Astrocyte (in vitro differentiated cells and primary cell): ENCODE measurements at places on chromosomes 2 and 18. TPM values are rescaled to one million over a fixed set of nuclear protein-coding genes. Genes with fewer than 3 reads are reported as not detected.

DNA sequence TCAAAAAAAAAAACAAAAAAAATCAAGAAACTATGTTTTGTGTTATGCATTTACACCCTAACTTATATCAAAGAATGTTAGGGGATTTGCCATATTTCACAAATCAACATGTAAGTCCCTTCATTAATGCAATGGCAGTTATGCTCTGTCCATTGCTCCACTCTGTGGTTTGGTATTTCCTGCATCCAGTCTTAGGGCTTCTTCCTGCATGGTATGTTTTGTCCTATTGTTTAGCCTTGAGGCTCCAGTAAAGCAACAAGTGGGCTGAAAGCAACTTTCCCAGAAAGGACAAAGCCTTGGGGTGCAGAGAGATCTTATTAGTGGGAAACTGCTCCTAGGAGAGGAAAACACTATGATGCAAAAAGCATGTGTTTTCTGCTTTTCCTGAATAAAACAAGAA, 474.1 kb downstream of the IRS1 start:
- H3K4me1 ChIP-seq = no peaks in the 10 kb centered on the region
- H3K27me3 ChIP-seq = no peaks in the 10 kb centered on the region
- H3K36me3 ChIP-seq = no peaks in the 10 kb centered on the region
- no peak for DNase-seq
- H3K4me3 ChIP-seq = no peak overlapping the region
- no peak overlapping the region for H3K27ac ChIP-seq

DNA sequence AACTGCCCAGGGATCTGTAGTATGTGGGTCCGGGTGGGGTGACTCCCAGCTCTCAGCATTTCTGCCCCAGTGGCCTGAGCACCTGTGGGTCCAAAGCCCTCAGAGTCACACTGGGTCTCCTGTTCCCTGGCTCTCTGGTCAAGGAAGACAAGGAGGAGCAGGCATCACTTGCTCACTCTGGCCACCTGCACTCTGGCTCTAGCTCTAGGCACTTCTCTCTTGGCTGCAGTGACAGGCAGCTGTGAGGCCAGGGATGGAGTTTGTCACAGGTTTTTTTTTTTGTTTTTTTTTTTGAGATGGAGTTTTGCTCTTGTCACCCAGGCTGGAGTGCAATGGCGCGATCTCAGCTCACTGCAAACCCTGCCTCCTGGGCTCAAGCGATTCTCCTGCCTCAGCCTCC, 84.6 kb downstream of the HS1BP3 start:
- H3K27ac ChIP-seq = no peak overlapping the region
- H3K27me3 ChIP-seq = no peaks in the 10 kb centered on the region
- peaks cover 40% of the 10 kb centered on the region for H3K4me1 ChIP-seq
- H3K4me3 ChIP-seq = no peak overlapping the region
- H3K36me3 ChIP-seq = no peaks in the 10 kb centered on the region
- no peak for DNase-seq

DNA sequence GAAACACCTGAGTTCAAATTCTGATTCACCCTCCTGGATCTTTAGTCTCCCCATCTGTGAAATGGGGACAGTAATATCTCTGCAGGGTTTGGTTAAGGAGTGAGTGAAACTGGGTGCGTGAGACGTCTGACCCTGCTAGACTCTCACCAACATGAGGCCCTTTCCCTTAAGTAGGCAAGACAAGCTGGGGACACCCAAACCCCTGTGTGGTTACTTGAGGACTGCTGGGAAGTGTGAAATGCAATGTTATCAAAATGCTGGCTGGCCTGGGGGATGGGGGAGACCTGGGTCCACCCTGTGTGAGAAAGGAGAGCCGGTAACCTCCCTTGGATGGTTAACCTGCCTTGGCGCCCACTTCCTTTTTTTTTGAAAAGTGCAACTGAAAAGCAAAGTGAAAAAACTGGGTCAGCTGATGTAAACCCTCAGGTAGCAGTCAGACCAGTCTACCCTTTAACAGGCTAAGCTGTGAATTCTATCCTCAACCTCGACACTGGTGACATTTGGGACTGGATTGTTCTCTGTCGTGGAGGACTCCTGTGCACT, 82.3 kb downstream of the INPP5D start:
- no peaks in the 10 kb centered on the region for H3K36me3 ChIP-seq
- no peak for DNase-seq
- H3K27ac ChIP-seq = no peak overlapping the region
- peaks cover 13% of the 10 kb centered on the region for H3K27me3 ChIP-seq
- H3K4me3 ChIP-seq = no peak overlapping the region
- H3K4me1 ChIP-seq = no peaks in the 10 kb centered on the region

DNA sequence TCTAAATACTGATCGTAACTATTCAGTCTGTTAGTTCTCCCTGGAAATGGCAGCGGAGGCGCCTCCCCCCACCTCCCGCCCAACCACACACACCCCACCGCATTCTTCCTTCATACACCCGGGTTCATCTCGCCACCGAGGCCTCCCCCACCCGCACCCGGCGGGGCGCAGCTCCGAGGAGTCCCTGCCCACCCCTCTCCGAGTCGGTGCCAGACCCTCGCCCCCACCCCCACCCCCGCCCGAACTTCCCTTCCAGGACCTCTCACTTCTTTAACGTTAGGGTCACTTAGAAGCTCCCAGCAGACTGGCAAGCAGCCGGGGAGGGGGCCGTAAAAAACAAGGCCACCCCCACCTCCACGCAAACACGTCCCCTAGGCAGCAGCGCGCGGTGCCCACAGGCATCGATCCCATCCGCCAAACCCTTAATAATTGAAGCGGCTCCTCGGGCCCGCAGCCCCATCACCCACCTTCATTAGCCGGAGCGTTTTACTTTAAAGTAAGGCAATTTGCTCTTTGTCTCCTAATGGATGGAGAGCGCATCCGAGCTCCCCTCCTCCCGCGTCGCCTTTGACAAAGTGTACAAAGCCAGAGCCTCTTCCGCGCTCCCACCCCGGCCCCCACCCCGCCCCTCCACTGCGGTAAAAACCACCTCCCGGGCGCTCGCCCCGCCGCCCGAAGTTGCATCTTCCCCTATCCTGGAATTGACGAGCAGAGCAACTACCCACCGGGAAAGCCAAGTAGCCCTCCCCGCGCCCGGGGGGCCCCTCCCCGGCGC, 624 bp downstream of the ZNF516 start:
- peak overlapping the region; percentile 80 for H3K27ac ChIP-seq
- H3K4me3 ChIP-seq = peak overlapping the region; percentile 85
- DNase-seq = peak; percentile 32
- peaks cover 8% of the 10 kb centered on the region for H3K4me1 ChIP-seq
- no peaks in the 10 kb centered on the region for H3K36me3 ChIP-seq

GRCh38 chr2:56505885-56506284, 322.1 kb downstream of the CCDC85A start:
- H3K27ac ChIP-seq = no peak overlapping the region
- H3K27me3 ChIP-seq = no peaks in the 10 kb centered on the region
- no peaks in the 10 kb centered on the region for H3K36me3 ChIP-seq
- DNase-seq = no peak
- no peak overlapping the region for H3K4me3 ChIP-seq

DNA sequence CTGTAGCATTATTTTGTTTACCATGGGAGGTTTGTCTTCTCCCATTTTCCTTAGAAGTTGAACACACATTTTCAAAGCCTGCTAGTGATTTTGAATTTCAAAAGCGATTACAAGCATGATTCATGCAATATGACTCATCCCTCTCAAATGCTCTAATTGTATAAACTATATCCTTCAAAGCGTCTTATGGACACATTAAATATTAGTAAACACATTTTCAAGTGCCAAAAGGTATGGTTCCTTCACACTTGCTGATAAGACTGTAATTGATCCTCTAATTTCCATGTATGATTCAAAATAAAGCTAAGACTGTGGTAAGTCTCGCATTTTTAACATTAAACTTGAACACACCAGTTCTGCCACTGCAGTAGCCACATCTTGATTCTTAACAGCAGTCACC, 512.9 kb downstream of the LRRTM4 start:
- no peak overlapping the region for H3K4me3 ChIP-seq
- peaks cover 3% of the 10 kb centered on the region for H3K4me1 ChIP-seq
- H3K27ac ChIP-seq = peak overlapping the region; percentile 56
- no peaks in the 10 kb centered on the region for H3K27me3 ChIP-seq
- DNase-seq = peak; percentile 38
- H3K36me3 ChIP-seq = no peaks in the 10 kb centered on the region

DNA sequence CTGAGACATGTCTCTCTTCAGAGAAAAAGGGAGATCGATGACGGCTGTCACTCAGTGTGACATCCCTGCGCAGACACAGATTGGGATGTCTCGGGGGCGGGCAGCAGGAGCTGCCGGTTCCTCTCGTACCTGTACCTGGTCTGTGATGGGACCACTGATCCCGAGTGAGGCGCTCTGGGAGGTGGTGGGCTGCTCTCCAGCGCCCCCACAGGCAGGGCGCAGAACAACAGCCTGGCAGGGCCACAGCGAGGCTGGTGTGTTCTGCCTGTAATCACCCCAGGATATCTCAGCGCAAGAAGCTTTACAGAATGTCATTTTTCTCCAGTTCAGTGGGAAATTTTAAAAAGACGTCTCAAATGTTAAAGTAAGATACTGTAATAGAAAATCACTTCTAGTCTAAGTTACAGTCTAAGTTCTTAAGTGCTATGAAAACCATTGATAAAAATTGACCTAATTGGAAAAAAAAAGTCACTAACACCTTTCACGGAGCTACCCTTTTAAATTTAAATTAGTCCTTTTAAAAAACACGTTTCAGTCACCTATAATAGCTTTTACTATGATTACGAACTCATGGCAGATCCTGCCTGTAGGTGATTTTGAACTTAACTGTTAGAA, 189.8 kb downstream of the SNTG2 start:
- H3K27me3 ChIP-seq = no peaks in the 10 kb centered on the region
- H3K4me1 ChIP-seq = no peaks in the 10 kb centered on the region
- H3K36me3 ChIP-seq = no peaks in the 10 kb centered on the region
- no peak overlapping the region for H3K27ac ChIP-seq
- no peak overlapping the region for H3K4me3 ChIP-seq

GRCh38 chr2:113977660-113978523, 88.0 kb downstream of the ACTR3 start:
- no peaks in the 10 kb centered on the region for H3K27me3 ChIP-seq
- H3K4me1 ChIP-seq = peaks cover 29% of the 10 kb centered on the region
- DNase-seq = peak; percentile 71
- peak overlapping the region; percentile 40 for H3K27ac ChIP-seq
- peaks cover 16% of the 10 kb centered on the region for H3K36me3 ChIP-seq
- no peak overlapping the region for H3K4me3 ChIP-seq

GRCh38 chr2:26606847-26607190, 34.3 kb downstream of the CIB4 start:
- no peak for DNase-seq
- H3K4me1 ChIP-seq = no peaks in the 10 kb centered on the region
- H3K27ac ChIP-seq = no peak overlapping the region
- H3K4me3 ChIP-seq = no peak overlapping the region

GRCh38 chr18:59324623-59324971, 6.1 kb upstream of the CPLX4 start:
- H3K27me3 ChIP-seq = no peaks in the 10 kb centered on the region
- no peak for DNase-seq
- H3K4me1 ChIP-seq = no peaks in the 10 kb centered on the region

GRCh38 chr18:59101830-59102414, 37.8 kb upstream of the SEC11C start:
- H3K27ac ChIP-seq = no peak overlapping the region
- no peaks in the 10 kb centered on the region for H3K36me3 ChIP-seq
- H3K4me1 ChIP-seq = no peaks in the 10 kb centered on the region
- no peak overlapping the region for H3K4me3 ChIP-seq

DNA sequence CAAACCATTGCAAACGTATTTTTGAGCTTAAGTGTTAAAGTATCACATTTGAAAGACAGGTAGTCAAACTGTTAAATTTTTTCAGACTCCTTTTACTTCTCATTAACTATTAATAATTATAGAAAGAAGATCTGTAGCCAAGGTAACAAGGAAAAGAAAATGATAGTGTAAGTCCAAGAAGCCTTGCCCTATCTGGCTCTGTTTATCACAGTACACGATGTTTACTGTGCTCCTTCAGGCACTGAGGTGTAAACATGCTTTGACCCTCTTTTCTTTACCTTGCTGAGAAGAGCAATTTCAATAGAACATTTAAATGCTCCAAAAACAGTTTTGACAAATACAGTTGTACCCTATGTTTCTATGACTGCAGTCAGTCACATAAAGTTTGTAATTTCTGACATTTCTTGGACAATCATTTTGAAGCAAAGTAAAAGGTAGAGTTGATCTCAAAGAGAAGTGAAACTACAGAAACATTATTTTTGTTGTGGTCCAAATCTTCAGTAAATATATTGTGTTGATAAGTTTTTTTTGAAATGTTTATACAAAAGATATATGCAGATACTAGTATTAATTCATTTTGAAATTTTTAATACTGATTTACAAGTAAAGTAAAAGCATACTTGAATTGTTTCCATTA, 152.6 kb upstream of the KYNU start:
- H3K36me3 ChIP-seq = no peaks in the 10 kb centered on the region
- H3K27me3 ChIP-seq = no peaks in the 10 kb centered on the region
- no peak overlapping the region for H3K27ac ChIP-seq
- DNase-seq = no peak
- H3K4me1 ChIP-seq = no peaks in the 10 kb centered on the region

- peaks cover 22% of the 10 kb centered on the region for H3K4me1 ChIP-seq
- DNase-seq = no peak
- H3K4me3 ChIP-seq = no peak overlapping the region
- no peaks in the 10 kb centered on the region for H3K27me3 ChIP-seq
Observed at GRCh38 chr2:174020926-174021662, 55.9 kb upstream of the SP3 start.

DNA sequence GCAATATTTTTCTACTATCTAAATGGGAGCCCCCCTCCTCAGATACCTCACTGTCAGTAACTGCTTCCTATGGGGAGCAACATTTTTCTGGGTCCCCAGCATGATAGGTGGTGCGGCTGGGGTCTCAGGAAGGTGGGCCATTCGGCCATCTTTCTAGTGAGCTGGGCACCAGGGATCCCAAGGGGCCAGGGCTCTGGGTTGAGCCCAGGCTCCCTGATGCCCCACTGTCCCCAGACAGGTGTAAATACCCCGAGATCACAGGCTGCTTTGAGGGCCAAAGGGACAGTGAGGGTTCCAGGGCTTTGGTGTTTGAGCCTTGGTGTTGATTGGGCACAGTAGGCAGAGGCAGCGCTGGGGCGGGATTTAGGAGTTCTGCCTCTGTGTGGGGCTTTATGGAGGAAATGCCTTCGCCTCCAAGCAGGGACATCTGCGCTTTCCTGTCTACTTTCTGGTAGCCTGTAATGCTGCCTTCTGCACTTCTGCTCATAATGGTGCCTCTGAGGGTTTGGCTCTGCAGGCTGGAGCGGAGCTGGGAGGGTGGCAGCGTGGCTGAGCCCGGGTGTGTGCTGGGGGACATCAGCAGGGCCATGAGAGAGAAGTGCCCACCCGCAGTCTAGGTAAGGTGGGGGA, 5.3 kb downstream of the ITM2C start:
- DNase-seq = no peak
- no peak overlapping the region for H3K27ac ChIP-seq
- peaks cover 33% of the 10 kb centered on the region for H3K4me1 ChIP-seq

- peaks cover 8% of the 10 kb centered on the region for H3K27me3 ChIP-seq
- H3K27ac ChIP-seq = no peak overlapping the region
- peak overlapping the region; percentile 41 for H3K4me3 ChIP-seq
- no peaks in the 10 kb centered on the region for H3K36me3 ChIP-seq
- DNase-seq = peak; percentile 35
Observed at GRCh38 chr18:79507546-79508480, 112.1 kb downstream of the NFATC1 start.

- no peaks in the 10 kb centered on the region for H3K36me3 ChIP-seq
- no peaks in the 10 kb centered on the region for H3K4me1 ChIP-seq
- peak; percentile 78 for DNase-seq
- H3K27ac ChIP-seq = no peak overlapping the region
- H3K4me3 ChIP-seq = no peak overlapping the region
Observed at GRCh38 chr2:100309973-100310719, 12.2 kb downstream of the LONRF2 start.

Gene HOXD13
- total RNA-seq = not detected in 2 replicates

Gene SLC4A3
- 10.9 and 11.2 TPM in 2 replicates for total RNA-seq

Gene CHN1
- 23.9 and 28.8 TPM in 2 replicates for total RNA-seq

Gene ICA1L
- total RNA-seq = 2.7 and 4.9 TPM in 2 replicates

Gene FBXO36
- total RNA-seq = 1.9 and 2.8 TPM in 2 replicates

Gene IGFBP5
- total RNA-seq = 422 and 452 TPM in 2 replicates

Gene DOK6
- total RNA-seq = 2.9 and 3.1 TPM in 2 replicates

Gene REG3G
- not detected in 2 replicates for total RNA-seq
